ENCODE measurements at places on chromosomes 12 and 14. TPM values are rescaled to one million over a fixed set of nuclear protein-coding genes. Genes with fewer than 3 reads are reported as not detected.

DEGS2 gene
- total RNA-seq, result 1.3 TPM

- H3K27ac ChIP-seq, result no peak overlapping the region
- no peak for DNase-seq
- peaks cover 45% of the 10 kb centered on the region for H3K4me1 ChIP-seq
- no peaks in the 10 kb centered on the region for H3K36me3 ChIP-seq
- H3K27me3 ChIP-seq, result no peaks in the 10 kb centered on the region
Measured at GRCh38 chr12:92335831-92336230, 190.2 kb upstream of the BTG1 start.

GRCh38 chr12:102753802-102754201, 163.2 kb downstream of the PAH start:
- no peaks in the 10 kb centered on the region for H3K36me3 ChIP-seq
- no peak overlapping the region for H3K27ac ChIP-seq
- H3K27me3 ChIP-seq, result peaks cover 9% of the 10 kb centered on the region
- DNase-seq, result no peak
- H3K4me1 ChIP-seq, result no peaks in the 10 kb centered on the region

GRCh38 chr14:29906256-29906870, 21.3 kb downstream of the PRKD1 start:
- no peak overlapping the region for H3K27ac ChIP-seq
- H3K36me3 ChIP-seq, result no peaks in the 10 kb centered on the region
- H3K4me1 ChIP-seq, result no peaks in the 10 kb centered on the region
- H3K27me3 ChIP-seq, result no peaks in the 10 kb centered on the region
- no peak for DNase-seq

KERA gene
- not detected for total RNA-seq

- no peaks in the 10 kb centered on the region for H3K4me1 ChIP-seq
- H3K27me3 ChIP-seq, result no peaks in the 10 kb centered on the region
- H3K36me3 ChIP-seq, result no peaks in the 10 kb centered on the region
- H3K4me3 ChIP-seq, result no peak overlapping the region
Measured at GRCh38 chr14:80233470-80234089, 22.3 kb upstream of the DIO2 start.

PGF gene
- total RNA-seq, result not detected

DNA sequence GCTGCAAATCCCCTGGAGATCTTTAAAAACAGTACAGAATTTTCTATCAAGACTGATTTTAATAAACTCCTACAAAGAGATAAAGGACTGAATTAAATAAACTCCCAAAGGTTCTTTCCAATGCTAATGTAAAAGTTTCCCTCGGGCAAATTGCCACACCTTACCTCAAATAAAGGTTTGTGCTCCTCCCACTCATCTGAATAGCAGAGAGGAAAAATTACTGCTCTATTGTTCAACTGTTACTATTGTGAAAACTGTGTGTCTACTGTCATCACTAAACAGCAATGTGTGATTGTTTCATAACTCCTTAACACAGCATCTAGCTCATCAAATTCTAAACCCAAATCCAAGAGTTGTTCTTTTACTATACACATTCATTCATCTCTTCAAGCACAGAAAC, 3.2 kb downstream of the SPTLC2 start:
- peaks cover 51% of the 10 kb centered on the region for H3K4me1 ChIP-seq
- no peak for DNase-seq
- H3K36me3 ChIP-seq, result peaks cover 17% of the 10 kb centered on the region
- H3K27ac ChIP-seq, result peak overlapping the region; percentile 46
- H3K27me3 ChIP-seq, result no peaks in the 10 kb centered on the region
